ENCODE measurements at places on chromosomes 11 and 22. TPM values are rescaled to one million over a fixed set of nuclear protein-coding genes. Genes with fewer than 3 reads are reported as not detected.

POU2AF1 gene
- total RNA-seq: not detected

HTR3A gene
- not detected for total RNA-seq

KRTAP5-10 gene
- not detected for total RNA-seq

PVALB gene
- total RNA-seq: not detected

- no peak for DNase-seq
Measured at GRCh38 chr11:1706634-1707400, 9.8 kb downstream of the KRTAP5-6 start.

DNA sequence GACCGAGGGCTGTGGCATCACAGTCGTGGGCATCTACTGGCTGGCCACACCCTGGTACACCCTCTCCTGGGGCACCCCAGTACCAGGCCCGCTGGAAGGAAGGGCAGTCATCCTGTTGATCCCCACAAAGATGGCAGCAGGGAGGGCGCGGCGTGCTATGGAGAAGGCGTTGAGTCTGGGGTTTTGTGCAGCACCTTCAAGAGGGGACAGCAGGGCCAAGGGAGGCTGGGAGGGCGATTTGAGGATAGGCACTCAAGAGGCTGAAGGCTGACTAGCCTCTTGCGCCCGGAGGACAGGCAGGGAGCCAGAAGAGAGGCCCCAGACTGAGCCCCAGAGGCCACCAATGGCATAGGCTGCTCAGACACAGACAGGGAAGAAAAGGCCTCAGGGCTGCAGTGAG lies 2.2 kb upstream of the BRSK2 start:
- DNase-seq: no peak

DNA sequence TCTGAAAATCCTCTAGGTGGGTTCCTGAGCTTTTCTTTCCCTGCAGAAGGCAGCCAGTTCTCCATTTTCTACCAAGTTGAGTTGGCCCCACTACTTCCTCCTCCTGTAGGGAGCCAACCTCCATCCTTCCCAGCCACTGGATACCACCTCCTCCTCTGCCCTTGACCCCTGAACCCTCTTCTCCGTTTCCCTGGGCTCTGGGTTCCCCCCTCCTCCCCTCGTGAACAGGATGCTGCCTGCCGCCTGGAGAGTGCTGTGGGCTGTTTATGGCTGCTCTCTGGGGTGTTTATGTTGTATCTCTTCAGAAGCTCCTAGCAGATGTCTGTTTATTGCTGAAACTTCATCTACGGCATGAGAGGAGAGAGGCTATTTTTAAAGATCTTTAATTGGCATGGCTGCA lies 8.6 kb downstream of the MICAL2 start:
- peak; percentile 46 for DNase-seq

All from IMR-90 (cell line).